ENCODE measurements at places on chromosomes 6 and 20.

- DNase-seq: no peak
Observed at GRCh38 chr6:166351715-166352285, 9.5 kb upstream of the SFT2D1 start.

- no peak for DNase-seq
Observed at GRCh38 chr20:36030149-36030548, 61.8 kb downstream of the CNBD2 start.

GRCh38 chr6:80544976-80545722, 438.7 kb downstream of the BCKDHB start:
- DNase-seq: no peak

DNA sequence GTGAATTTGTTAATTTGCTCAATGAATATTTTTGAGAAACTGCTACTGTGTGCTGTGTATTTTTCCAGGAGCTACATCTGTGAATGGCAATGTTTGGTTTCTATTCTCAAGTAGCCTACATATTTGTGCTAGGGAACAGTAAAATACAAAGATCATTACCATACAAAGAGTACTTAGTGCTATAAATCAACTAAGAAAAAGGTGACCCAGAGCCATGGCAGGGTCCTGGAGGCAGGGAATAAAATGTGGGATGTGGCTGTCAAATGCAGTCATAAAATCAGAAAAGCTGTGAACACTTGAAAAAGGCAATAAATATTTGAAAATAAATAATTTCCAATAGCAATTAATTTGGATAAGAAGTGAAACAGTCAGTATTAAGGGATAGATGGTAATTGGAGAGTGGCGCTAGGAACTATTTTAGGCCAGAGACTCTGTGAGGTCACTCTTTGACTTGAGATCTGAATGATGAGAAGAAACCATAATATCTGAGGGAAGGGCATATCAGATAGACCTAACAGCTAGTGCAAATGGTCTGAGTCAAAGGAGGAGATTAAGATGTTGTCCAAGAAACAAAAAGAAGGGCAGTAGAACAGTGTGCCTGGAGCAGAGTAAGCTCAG, 98.8 kb downstream of the MANEA start:
- DNase-seq: no peak

- no peak for DNase-seq
Observed at GRCh38 chr6:9621276-9621675, 793.6 kb downstream of the TFAP2A start.

GRCh38 chr6:168607272-168608112, 166.5 kb downstream of the SMOC2 start:
- DNase-seq: no peak

GRCh38 chr6:22049002-22049401, 247.8 kb downstream of the PRL start:
- no peak for DNase-seq

- DNase-seq: no peak
Observed at GRCh38 chr6:78589436-78589835, 277.9 kb upstream of the IRAK1BP1 start.

- DNase-seq: no peak
Observed at GRCh38 chr6:87082160-87082721, 12.7 kb downstream of the CGA start.

GRCh38 chr6:25346064-25346463, 66.9 kb downstream of the CARMIL1 start:
- DNase-seq: no peak

DNA sequence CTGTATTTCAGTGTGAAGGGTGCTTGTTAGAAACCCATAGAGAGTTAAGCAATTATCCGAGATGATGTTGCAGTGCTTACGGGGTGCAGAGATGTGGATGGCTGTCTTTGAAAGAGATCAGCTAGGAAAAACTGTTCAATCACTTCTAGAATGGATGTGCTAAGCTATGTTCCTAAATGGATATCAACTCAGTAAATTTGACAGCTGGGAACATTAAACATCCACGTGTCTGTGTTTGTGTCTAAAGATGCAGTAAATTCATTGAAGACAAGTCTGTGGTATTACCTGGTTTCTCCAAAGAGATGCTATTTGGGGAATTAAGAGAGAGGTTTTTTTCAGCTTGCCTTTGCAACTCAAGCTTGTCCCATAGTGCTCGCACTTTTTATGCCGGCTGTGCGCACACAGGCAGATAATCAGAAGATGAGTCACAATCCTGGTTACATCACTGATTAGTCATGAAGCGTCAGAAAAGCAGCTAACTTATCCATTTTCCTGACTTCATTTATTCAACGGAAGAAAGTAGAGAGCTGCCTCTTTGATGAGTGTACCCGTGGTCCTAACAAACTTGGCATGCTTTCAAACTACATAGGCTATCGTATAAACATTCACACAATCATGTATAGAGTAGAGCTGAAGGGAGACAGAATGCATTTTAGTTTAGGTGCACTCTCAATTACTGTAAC, 691.7 kb upstream of the SLC35B3 start:
- DNase-seq: no peak

- DNase-seq: no peak
Observed at GRCh38 chr20:2327620-2328555, 32.1 kb downstream of the TGM3 start.

DNA sequence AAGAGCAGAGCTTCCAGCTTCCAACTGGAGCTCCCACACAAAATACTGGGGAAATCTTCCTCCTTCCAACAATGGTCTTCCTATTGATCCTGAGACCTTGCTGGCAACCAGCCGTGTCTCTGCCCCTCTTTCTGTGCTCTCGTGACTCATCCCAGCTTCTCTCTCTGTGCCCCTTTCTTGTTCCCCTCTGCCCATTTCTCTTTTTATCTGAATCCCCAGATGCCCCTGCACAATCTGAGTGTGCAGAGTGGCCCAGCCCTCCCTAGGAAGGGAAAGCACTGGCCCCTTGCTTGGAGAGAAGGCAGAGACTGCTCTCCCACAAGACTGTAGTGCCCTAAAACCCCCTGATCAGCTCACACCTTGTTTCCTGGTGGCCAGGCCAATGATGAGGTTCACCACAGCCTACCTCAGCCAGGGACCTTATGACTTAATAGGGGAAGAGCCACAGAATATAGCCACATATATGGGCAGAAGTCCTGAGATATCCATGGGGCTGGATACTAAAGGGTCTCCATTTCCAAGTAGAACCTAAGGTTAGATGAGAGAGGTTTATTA, 23.1 kb upstream of the MAS1L start:
- DNase-seq: no peak

GRCh38 chr20:1805161-1805581, 90.0 kb upstream of the SIRPA start:
- no peak for DNase-seq

- no peak for DNase-seq
Observed at GRCh38 chr20:40305303-40305702, 383.7 kb downstream of the MAFB start.

- DNase-seq: no peak
Observed at GRCh38 chr6:111711984-111712752, 106.5 kb upstream of the TRAF3IP2 start.

GRCh38 chr20:36340593-36340990, 34.5 kb downstream of the DLGAP4 start:
- DNase-seq: no peak

GRCh38 chr6:21438986-21439352, 154.6 kb upstream of the SOX4 start:
- DNase-seq: no peak

DNA sequence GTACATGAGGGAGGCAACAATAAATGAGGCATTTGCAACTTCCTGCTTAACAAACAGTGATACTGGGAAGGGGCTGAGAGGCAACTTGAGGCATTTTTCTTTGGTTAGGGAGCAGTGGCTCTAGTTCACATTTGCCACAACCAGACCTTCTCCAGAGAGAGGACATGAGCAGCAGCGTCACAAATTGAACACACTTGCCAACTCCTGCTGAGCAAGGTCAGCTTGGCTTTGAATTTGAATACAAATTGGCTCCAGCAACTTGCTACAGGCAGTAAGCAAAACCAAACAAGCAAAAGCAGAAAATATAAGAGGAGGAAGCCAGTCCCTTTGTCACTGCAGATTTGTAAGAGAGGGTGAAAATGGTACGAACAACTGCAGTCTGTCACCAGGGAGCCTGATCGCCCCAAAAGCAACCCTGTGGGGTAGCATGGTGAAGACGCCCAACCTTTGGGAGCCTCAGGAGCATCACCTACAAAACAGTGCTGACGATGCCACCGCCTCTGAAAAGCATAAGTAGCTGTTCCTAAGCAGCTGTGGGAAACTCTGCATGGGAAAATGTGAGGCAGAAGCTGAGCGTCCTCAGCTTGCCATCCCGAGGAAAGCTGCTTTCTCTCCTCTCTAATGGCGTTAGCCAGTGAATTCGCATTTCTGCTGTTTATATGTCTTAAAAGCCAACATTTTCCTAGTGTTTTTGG, 378.7 kb downstream of the RNGTT start:
- no peak for DNase-seq

GRCh38 chr6:49913636-49914375, 47.5 kb upstream of the CRISP1 start:
- DNase-seq: no peak

GRCh38 chr20:3203315-3204123, 963 bp downstream of the DDRGK1 start:
- DNase-seq: no peak

GRCh38 chr20:22371843-22372242, 212.5 kb downstream of the FOXA2 start:
- DNase-seq: no peak

DNA sequence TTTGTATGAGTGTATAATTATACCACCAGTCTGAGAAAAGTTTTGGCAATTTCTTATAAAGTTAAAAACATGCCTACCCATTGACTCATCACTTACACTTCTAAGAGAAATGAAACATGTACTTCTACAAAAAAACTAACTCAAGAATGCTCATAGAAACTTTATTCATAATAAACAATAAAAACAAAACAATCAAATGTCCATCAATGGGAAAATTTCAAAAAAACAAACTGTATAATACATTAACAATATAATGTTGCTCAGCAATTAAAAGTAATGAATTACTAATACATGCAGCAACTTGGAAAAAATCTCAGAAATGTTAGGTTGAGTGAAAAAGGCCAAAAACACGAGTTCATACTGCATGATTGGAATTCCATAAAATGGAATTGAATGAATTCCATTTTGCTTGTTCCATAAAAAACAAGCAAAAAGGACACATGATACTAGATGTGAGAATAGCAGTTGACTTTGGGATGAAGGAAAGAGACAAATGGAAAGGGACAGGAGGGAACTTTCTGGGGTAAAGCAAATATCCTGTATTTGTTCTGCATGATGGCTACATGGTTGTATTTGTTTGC, 726.6 kb downstream of the RFPL4B start:
- DNase-seq: no peak

DNA sequence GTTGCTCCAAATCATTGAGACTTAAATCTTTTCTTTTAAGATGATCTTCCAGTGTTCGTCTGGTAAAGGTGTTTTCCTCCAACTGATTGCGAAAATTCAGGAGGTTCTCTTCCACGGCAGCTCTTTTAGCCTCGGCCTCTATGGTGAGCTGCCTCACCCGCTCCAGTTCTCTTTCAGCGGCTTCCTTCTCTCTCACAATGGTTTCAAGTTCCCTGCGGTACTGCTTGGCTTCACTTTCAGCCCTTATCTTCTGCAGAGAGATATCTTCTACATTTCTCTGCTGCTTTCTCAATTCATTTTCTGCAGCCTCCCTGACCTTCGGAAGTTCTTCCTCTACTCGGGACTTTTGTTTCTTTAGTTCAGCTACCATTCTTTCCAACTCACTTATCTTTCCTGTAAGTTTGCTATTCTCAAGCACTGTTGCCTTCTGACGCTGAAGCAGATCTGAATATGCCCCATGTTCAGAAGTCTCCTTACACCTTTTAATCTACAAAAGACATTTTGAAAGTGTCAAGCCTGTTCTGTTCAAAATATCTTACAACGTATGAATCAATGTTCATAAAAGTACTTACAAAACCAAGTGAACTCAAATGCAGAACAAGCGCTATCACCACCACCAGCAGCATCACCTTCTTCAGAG, 22.3 kb downstream of the DST start:
- DNase-seq: no peak

DNA sequence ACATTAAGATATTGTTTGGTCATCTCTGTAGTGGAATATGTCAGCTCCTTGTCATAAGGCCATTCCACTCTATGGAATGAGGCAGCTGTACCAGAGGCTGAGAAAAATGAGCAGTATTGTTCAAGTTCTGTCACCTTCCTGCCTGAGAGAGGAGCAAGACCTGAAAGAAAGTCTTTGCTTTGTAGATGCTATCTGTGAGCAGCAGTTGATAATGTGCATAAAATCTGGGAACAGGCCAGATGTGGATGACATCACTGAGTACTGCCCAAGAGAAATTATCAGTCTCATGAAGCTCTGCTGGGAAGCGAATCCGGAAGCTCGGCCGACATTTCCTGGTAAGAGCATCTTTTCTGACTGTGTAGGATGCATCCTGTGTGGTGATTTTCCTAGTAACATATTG, 16.8 kb downstream of the RIPK1 start:
- no peak for DNase-seq

- DNase-seq: no peak
Observed at GRCh38 chr6:6332811-6333244, 12.4 kb upstream of the F13A1 start.

GRCh38 chr6:64737418-64737817, 969.6 kb downstream of the EYS start:
- no peak for DNase-seq

GRCh38 chr20:9994676-9995075, 40.1 kb upstream of the ANKEF1 start:
- no peak for DNase-seq

DNA sequence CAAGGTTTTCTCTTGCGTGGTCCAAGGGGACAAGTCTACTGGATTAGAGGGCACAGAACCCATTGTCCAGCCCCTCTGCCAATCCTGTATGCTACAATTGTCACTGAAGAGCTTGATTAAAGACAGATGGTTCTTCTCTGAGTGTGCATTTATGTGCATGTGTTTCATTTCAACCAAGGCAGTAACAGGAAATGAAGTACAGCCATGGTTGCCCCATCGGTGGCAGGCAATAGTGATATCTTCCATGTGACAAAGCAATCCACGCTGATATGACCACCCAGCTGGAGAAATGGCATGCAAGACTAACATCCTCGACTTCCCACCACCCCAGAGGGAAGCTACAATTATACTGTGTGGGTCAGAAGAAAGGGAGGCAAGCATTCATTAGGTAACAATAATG, 85.5 kb downstream of the UNC5CL start:
- no peak for DNase-seq

DNA sequence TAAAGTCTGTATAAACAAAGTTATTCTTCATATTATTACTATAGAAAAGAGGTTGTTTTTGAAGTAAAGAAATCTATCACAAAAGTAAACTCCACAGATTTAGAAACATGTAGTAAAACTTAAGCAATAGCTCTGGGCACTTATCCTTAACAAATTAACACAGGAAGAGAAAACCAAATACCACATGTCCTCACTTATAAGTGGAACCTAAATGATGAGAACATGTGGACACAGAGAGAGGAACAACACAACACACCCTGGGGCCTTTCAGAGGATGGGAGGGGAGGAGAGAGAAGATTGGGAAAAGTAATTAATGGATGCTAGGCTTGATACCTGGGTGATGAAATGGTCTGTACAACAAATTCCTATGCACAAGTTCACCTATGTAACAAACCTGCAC, 57.2 kb downstream of the C6orf58 start:
- no peak for DNase-seq

All from activated T-helper 1 cell treated with Interleukin-2 at 50 U/mL for 16 hours (primary cell).